NCI-H524 treated with DMSO at 0.1 percent for 48 hours (cell line): ENCODE measurements at places on chromosomes 11 and 22.

DNA sequence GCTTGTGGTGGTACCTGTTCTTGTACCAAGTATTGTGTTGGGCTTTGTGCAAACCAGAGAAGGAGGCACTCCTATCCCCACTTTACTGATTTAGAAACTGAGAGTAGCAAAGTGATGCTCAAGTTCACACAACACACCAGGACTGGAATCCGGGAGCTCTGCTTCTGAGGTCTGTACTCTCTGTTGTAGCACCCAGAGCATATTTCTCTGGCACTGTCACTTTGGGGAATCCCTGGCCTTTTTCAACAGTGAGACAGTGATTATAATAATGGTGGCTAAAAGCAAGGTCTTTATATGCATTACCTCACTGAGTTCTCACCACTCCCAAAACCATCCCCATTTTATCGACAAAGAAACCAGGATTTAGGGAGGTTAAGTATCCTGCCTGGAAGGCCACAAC is 362.4 kb downstream of the TENM4 start:
- DNase-seq: no peak

- DNase-seq: no peak
Measured at GRCh38 chr11:121696931-121697670, 244.3 kb upstream of the SORL1-AS1 start.

GRCh38 chr11:12019337-12019736 is 10.9 kb upstream of the DKK3 start:
- no peak for DNase-seq

GRCh38 chr11:28636033-28636432 is 527.8 kb downstream of the METTL15 start:
- DNase-seq: no peak

GRCh38 chr11:9574622-9575259 is 1.3 kb downstream of the WEE1 start:
- no peak for DNase-seq

DNA sequence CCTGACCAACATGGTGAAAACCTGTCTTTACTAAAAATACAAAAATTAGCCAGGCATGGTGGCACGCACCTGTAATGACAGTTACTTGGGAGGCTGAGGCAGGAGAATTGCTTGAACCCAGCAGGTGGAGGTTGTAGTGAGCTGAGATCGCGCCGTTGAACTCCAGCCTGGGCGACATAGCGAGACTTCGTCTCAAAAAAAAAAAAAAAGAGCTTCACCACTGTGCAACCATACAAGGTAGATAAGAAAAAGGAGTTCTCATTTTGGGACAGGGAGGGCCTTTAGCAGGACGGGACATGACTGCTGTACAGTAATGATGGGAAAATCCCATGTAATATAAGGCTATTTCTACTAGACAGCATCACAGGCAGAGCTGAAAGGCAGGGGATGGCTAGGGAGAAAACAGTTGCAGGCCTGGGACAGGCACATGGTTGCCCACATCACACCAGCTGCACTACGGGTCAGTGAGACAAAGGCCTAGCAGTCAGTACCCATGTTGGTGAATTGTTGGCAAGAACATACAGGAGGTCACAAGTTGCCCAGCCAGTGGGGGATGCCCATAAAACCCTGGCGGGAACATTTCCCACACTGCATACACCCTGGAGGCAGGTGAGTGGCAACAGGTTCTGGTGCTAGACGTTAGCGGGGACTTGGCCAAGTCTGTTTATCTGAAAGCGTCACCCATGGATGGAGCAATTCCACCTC is 5.4 kb downstream of the TANGO2 start:
- DNase-seq: no peak

DNA sequence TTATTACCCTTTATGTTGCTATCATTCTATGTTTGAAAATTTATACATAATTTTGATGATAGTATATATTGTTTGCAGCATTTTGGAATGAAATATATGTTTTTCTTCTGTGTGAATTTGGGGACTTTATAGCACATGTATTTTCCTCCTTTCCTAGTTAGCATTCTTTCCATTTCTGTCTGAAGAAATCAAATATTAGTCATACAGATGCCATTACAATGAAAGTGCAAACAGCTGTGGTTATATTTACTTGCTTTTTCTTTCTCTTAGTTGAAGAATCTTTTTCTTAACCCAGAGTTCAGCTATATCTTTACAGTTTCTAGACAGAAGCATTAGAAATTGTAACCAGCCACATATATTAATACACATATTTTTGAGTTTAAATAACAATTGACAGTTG is 753.1 kb upstream of the ARHGAP42 start:
- no peak for DNase-seq

GRCh38 chr22:29205252-29205593 is 473 bp upstream of the EMID1 start:
- no peak for DNase-seq

DNA sequence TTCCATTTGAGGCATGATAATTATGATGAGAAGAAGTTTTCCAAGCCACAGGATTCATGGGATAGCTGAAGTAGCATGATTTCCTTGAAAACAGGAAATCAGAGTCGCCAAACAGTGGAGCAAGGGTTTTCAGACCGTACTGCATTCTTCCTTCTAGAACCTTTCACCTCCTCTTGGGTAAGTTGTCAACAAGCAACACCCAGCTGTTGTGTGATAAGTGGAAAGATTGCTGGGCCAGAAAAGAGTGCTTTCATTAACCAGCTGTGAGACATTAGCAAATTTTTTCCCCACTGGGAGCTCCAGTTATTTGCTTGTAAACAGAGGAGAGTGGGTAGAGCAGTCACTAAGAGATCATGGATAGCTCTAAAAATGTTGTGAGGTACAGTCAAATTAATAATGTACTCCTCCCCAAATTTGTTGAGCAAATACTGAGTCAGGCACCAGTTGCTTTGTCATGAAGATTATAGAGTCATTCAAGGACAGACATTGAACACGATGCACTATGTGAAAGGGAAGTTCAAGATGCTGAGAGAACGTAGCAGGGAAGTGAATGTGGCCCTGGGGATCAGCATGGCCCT is 11.7 kb upstream of the MPEG1 start:
- no peak for DNase-seq

- DNase-seq: no peak
Measured at GRCh38 chr22:35995348-35995747, 33.3 kb downstream of the RBFOX2 start.

GRCh38 chr22:42996646-42997365 is 18.1 kb downstream of the PACSIN2 start:
- DNase-seq: no peak

- DNase-seq: peak; percentile 98
Measured at GRCh38 chr22:21707677-21708076, 27.9 kb downstream of the YPEL1 start.

GRCh38 chr11:110986016-110986415 is 259.5 kb upstream of the POU2AF2 start:
- no peak for DNase-seq

- DNase-seq: no peak
Measured at GRCh38 chr11:100984668-100985067, 144.9 kb downstream of the PGR start.

DNA sequence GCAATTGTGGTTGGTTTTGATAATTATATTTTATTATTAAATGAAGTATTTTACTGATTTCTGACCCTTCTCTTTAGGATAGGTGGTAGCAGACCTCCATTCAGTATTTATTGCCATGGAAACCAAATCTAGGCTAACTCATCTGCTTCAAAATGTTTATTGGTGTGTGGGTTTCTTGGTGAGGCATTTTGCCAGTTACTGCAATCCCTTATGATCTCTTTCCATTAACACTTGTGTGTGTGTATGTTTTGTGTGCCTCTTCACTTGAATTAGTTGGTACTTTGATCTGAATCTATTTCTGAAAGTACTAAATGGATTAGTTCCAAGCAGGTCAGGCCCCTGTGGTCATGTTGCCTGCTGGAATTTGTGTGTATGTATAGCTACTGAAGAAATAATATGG is 184.4 kb upstream of the C11orf87 start:
- DNase-seq: no peak

DNA sequence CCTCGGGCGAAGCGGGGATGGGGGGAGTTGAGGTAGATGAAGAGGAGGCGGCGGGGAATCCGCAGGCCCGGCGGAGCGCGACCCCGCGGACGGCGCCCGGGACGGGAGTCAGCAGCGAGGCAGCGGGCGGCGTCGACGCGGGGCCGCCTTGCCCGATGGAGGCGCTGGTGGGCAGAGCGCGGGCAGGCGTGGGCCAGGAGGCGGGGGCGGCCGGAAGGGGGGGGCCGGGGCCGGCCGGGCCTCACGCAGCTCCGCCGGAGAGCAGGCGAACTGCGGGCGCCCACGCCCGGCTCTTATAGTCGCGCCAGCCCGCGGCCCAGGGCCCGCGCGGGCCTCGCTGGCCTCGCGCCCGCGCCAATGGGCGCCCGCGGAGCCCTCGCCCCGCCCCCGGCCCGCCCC is at the start of gene IGF2:
TSS of gene IGF2 (minus strand) at position 267 of the 399 bp plus-strand sequence. CDS start 3,866 bp downstream, outside the sequence.
- DNase-seq: no peak

DNA sequence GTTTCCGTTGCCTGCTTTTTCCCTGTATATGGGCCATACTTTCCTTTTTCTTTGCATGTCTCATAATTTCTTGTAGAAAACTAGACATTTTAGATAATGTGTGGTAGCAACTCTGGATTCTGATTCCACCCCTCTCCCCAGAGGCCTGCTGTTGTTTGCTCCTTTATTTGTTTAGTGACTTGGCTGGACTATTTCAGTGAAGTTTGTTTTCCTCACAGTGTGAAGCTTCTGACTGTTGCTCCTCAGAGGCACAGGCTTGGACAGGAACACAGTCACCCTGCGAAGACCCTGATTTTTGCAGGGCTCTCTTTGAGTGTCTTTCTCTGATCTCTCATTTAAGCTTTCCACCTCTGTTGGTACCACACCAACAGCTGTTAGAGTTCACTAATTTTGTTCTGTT is 72.5 kb downstream of the SWAP70 start:
- DNase-seq: no peak

DNA sequence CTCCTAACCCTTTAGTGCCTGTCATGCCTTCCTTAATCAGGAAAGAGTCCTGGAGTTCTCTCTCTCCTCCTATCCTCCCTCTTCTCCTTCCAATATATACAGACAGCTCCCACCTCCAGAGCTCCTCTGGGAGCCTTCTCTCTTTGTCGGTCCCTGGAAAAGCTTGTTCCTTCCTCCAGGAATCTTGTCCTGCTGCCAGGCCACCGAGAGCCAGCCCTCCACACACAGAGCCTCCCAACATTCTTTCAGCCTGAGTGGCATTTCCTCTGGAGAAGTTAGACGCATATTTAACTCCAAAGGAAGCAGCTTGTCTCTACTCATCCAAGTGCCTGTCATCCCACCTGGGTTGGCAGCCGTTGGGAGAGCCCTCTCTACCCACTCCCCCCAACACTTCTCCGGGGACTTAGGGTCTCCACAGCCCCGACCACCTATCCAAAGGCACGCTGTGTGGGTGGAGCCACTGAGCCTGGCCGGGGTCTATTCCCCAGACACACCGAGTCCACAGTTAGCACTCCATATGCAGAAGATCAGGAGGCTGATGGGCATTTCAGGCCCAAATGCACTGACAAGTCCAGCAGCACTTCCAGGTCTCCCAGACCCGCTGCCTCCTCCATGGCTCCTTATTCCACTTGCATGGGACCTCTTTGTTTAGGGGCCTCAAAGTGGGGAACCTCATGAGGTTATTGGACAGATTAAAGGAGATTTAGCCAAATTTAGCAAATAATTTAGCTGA is 31.1 kb downstream of the DKK3 start:
- no peak for DNase-seq

DNA sequence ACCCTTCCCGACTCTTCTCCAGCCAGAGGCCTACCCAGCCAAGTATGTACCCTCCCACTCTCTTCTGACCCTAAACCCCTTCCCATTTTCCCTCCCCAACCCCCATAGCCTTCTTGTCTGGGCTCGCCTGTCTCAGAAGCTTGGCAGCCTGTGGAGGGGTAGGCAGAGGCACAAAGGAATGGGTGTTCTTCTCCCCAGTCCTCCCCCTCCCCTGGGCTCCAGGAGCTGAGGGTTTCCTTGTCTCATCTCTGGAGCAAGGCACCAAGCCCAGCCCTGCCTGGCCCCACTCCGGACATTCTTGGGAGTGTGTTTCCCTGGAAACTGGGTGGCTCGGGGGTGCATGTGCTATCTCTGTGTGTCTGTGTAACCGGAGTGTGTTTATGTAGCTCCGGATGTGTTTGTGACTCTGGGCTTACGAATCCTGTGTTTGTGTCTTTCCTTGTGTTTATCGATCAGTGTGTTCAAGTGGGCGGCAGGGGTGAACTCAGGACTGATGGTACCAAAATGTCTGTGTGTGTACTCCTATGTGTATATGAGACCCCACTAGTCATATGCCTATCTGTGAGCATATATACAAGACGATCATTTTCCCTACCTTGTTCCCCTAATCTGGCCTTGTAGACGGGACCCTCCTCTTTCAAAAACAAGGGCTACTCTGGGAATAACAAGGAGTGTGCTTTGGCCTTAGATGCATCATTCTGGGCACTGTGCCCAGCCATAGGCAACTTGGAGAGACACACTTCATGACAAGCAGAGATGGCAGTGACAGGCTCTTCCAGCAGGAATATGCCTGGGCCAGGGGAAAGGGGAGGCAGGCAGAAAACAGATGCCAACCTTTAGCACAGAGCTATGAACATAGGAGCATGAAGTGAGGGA is 10.9 kb downstream of the PHLDB1 start:
- no peak for DNase-seq

- DNase-seq: no peak
Measured at GRCh38 chr11:71164186-71164585, 88.2 kb downstream of the SHANK2 start.

GRCh38 chr11:8098361-8098760 is 17.4 kb downstream of the TUB start:
- no peak for DNase-seq

- no peak for DNase-seq
Measured at GRCh38 chr11:59009661-59010060, 70.4 kb downstream of the GLYATL1 start.

GRCh38 chr22:20405931-20406685 is 12.2 kb downstream of the ZNF74 start:
- no peak for DNase-seq

DNA sequence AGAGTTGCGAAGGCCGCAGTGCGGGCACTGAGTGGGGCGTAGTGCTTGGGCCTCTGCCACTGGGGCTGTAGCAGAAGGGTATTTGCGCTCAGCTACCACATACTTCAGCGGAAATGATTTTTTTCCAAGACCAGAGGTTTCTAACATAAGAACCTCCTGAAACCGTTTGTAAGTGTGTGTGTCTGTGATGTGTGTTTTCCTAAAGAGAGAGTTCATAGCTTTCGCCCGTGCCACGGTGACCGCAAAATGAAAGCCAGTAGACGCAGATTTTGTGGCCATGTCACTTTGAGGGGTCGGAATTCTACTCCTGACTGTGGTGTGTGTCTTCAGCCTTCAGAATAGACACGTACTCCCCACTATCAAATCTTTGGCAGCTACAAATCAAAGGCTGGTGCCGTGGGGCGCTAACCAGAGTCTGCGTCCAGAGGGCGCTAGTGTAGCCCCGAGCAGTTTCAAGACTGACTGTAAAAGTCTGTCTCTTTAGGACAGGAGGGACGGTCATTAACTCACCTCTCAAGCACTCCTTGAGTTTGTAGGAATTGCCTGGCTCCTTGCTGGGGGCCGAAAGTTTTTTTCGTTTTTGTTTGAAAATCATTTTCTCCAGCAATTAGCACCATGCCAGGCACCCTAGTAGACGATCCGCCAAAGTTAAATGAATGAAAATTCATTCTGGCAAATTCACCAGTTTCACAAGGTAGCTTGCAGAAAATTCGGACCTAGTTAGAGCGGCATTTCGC is 2.5 kb upstream of the CALCA start:
- DNase-seq: peak; percentile 23

GRCh38 chr22:26417406-26417805 is 11.7 kb upstream of the ASPHD2 start:
- DNase-seq: no peak

GRCh38 chr11:71172680-71173079 is 79.7 kb downstream of the SHANK2 start:
- no peak for DNase-seq
